ENCODE measurements at places on chromosomes 12 and 14.

DNA sequence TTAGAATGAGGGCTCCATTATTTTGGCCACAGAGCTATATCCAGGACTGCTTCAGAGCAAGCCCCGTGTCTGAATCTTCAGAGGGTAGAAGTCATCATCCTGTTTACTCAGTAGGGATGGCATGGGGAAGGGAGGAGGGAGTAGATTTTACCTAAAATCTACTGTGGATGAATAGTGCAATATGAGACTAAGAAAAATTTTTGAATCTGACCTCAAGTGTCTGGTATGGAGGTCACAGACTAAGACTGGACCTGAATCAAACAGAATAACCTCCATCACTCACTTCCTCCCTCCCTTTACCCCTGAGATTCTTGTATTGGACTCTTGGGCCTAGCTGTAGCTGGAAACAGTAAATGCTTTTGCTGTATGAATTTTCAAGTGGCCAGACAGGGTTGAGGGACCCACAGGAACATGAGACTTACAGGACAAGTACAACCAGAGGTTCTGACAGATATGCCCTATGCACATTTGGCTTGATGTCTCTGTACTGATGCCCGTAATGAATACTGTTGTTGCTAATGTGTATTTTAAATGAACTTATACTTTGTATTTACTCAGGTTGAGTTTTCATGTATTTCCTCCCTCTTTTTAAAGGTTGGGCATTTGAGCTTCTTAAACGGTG is 78.5 kb downstream of the CCDC91 start:
- DNase-seq = no peak

- no peak for DNase-seq
These were observed 42.1 kb upstream of the GPR132 start for GRCh38 chr14:105107351-105107750.

DNA sequence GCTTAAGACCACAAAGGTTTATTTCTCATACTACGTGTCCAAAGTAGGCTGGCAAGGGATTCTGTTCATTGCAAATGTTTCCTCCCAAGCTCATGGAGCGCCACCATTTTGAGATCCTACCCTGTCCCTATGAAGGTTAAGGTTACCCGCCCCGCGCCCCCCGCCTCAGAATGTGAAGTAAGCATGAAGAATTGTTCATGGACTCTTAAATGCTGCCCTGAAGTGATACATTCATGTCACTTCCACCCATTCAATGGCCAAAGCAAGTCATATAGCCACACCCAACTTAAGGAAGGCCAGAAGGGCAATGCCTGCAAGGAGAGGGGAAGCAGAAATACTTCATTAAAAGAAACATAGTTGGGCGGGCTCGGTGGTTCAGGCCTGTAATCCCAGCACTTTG is 4.2 kb downstream of the TMEM253 start:
- no peak for DNase-seq

DNA sequence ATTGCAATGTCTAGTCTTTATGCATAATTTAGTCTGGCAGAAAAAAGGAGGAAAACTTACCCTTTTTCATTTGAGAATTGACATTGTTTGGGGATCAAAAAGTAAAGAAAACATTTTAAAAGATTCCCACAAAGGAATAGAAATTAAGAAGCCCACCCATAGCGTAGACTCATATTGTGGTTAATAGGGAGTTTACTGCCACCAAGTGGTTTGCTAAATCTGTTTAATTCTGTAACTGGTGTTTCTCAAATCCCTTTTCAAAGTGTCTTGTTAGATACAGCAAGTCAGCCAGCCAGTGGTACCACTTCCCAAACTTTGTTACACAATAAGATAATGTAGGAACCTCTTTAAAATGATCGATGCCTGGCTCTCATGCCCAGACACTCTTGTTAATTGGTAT is 180.3 kb downstream of the IPO8 start:
- DNase-seq = peak; percentile 11

GRCh38 chr14:75877292-75877691 is 104.5 kb downstream of the TGFB3 start:
- peak; percentile 95 for DNase-seq

DNA sequence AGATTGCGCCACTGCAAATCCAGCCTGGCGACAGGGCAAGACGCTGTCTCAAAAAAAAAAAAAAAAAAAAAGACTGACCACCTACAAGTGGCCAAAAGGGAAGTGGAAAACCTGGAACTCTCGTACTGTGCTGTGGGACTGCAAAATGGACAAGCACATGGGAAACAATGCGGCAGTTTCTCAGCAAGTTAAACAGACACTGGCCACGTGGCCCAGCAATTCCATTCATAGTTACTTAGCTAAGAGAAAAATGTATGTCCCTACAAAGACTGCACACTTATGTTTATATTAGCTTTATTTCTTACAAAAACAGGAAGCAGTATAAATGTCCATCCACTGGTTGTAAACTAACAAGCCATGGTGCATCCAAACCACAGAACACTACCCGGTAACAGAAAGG is 5.6 kb downstream of the CHFR start:
- no peak for DNase-seq

- DNase-seq = peak; percentile 7
These were observed 37.6 kb downstream of the SPTB start for GRCh38 chr14:64841772-64842750.

DNA sequence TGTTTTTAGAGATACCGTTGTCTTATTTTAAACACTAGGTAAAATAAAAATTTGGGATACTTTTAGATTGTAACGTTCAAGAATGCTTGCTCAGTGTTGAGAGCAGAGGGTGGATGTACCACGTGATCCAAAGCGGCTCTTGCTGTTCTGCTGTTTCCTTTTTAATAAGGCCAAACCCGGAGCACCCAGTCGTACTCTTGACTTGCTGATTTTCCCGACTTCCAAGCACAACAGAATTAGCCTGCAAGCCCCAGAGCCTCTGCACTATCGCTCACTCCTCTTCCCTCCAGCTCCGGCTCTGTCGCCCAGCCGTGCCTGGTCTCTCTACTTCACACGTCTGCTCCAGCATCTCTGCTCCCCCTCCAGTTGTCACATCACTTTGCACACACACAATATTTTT is 77.3 kb downstream of the EMP1 start:
- DNase-seq = no peak

GRCh38 chr14:72558721-72559120 is 335.2 kb downstream of the DPF3 start:
- peak; percentile 26 for DNase-seq

GRCh38 chr14:20775043-20775442 is 6.0 kb upstream of the RNASE6 start:
- no peak for DNase-seq

GRCh38 chr12:103880299-103881142 is 39.5 kb upstream of the NT5DC3 start:
- peak; percentile 22 for DNase-seq

DNA sequence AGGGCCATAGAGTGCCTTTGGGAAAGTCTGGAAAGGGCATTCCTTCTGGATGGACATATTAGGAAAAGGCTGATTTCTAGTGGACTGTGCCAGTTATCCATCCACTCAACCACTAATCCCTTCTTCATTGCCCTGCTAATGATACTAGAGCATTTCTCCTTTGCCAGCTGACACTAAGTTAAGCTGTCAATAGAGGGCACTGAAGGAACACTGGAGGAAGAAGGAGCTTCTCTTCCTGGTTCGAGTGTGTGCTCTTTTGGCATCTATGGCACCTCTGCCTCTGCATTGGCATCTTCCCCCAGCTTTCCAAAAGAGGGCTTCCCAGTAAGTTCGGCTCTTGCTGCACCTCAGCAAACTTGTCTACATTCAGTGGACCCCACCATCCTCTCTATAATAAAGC is 165.4 kb downstream of the DERA start:
- DNase-seq = peak; percentile 10

DNA sequence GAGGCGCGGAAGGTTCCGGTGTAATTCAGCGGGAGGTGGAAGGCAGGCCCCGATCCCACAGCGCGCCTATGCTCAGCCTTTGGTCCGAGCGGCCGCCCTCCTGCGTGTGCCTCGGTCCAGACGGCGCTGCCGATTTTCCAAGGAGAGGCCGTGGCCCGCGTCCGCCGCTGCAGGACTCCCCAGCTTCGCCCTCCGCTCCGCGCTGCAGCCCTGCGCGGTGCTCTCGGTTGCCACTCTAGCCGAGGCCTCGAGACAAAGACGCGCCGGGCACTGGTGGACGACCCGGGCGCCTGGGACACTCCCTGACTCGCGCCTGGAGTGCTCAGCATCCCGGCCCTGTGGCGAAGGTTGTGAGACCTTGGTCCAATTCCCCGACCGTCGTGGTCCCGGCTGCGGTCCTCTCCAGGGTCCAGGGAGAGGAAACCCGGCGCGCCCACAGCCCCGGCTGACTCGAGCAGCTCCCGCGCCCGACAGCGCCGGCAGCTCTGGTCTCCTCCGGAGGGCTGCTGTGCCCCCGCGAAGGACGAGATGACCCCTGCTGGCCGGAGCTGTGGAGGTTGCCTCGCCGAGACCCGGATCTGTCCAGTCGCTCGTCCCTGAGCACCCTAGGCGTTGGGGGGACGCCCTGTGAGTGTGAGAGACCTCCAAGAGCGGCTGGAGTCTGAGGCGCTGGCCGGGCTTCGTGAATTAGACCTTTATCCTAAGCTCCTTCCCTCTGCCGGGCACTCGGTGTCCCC is 6.5 kb downstream of the HOXC12 start:
- DNase-seq = no peak

DNA sequence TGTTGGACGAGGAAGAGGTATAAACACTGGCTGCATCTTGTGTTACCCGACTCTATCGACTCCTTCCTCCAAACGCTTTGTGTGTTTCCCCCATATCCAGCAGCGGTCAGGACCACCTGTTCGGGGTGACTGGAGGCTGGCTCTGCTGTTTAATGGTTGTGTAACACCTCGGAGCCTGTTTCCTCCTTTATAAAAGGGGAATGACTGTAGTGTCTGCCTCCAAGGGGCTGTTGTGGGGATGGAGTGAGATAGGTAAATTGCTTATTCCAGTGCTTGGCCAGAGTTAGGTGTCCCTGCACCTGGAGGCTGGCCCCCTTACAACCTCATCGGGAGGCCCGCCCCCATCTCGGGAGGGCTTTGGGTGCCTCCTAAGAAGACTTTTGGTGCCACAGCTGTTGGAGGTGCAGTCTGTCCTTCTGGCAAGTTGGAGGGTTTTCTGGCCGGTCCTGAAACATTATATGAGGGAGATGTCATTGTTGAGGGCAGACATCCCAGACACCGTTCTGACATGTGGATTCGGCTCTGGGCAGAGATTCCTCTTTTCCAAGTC is 1.1 kb downstream of the MLXIP start:
- DNase-seq = no peak

- peak; percentile 75 for DNase-seq
These were observed 41.4 kb upstream of the MANSC4 start for GRCh38 chr12:27821259-27821973.

- DNase-seq = no peak
These were observed 126.1 kb downstream of the SMOC1 start for GRCh38 chr14:70005281-70005805.

GRCh38 chr14:30763891-30764290 is 110.5 kb upstream of the COCH start:
- DNase-seq = no peak

DNA sequence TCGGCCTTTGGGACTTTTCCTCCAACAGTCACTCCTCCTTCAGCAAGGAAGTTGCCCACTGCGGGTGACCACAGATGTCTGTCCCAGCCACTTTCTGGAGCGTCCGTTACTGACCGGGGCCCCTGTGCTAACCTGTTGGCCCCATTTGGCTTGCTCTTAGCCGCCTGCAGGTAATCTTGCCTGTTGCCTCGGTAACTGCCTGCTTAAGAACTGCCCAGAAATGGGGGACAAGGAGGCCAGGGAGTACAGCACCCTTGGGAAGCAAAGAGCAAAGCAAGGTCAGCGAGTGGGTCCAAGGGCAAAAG is 338.8 kb upstream of the SFSWAP start:
- DNase-seq = no peak

DNA sequence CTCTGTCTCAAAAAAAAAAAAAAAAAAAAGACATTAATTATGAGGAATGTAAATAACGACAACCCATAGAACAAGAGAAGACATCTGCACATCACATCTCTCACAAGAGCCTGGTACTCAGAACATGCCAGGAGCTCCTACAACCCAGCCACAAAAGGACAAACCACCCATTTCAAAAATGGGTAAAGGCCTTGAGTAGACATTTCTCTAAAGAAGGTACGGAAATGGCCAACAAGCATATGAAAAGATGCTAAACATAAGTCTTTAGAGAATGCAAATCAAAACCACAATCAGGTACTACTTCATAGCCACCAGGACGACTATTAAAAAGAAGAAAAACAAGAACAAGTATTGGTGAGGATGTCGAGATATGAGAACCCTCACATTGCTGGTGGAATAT is 13.3 kb downstream of the AMN start:
- no peak for DNase-seq

DNA sequence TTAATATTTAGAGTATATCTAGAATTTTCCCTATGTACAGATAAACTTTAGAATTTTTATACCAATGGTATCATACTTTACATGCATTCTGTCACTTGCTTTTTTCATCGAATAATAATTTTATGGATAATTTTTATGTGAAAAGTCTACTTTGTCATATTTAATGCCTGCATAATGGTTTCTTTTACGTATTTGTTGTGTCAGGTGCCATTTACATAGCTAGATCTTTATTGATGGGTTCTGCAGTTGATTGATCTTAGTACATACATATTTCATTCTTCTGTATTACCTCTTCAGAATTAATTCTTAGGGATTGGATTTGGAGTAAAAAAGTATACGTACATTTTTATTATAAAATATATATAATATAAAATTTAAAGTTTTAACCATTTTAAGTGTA is 77.7 kb upstream of the NEDD1 start:
- DNase-seq = no peak

DNA sequence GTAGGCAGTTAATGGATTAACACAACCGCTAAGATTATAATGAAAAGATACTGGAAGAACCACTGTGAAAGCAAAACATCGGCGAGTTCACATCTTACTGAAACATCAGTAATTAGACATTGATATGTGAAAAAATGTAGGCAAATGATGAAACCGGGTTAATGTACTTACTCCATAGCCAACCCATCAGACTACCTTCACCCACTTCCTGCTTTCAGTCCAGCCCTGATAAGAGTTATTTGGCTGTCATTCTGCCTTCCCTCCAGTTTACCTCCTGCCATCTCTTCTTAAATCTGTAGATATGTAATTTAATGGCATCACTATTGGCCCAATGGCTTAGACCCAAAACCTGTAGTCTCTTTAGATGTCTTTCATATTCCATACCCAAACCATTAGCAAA is 46.0 kb upstream of the LGR5 start:
- DNase-seq = no peak

GRCh38 chr12:107679336-107679735 is 6.3 kb upstream of the PWP1 start:
- DNase-seq = no peak

DNA sequence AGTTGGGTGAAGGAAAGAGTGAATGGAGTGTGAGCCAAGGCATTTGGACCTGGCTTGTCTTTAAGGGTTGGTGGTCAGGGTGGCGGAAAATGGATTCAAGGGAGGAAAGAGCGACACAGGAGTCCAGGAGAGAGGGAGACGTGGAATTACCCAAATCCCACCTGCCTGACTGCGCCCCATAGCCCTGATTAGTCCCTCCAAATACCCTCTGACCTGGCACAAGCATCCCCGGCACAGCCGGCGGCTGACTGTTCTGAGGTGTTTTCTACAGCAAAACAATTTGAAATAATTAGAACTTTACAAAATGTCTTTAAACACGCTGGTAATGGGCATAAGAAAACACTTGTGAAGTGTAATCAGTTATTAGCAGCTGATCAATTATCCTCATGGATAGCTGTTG is 175.8 kb downstream of the PHETA1 start:
- DNase-seq = no peak

- no peak for DNase-seq
These were observed 288.4 kb downstream of the GXYLT1 start for GRCh38 chr12:41856228-41856627.

- no peak for DNase-seq
These were observed 71.1 kb downstream of the DUSP16 start for GRCh38 chr12:12491606-12492005.

GRCh38 chr12:53696655-53697331 is 20.9 kb upstream of the ATP5MC2 start:
- no peak for DNase-seq
